NCI-H2029 treated with DMSO at 0.1 percent for 48 hours (cell line): ENCODE measurements at places on chromosomes 11 and 22.

DNA sequence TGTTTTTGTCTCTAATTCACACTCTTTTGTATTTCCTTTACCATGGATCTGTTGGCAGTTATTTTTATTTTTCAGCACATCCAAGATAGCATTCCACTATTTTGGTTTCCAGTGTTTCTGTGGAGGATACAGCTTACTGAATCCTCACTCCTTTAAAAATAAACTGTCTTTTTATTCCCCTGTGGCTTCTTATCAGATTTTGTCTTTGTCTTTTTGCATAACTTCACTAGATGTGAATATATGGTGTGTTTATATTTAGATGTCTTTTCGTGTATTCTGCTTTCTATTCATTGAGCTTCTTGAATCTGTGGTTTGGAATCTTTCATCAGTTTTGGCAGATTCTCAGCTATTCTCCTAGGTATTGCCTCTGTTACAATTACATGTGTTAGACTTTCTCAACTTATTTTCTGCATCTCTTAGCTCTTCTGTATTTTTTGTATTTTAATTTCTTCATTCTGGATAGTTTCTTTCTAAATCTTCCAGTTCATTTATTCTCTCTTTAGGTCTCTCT lies 7.4 kb upstream of the ATXN10 start:
- no peak for DNase-seq

GRCh38 chr11:17558025-17558780 lies 11.1 kb downstream of the OTOG start:
- DNase-seq: no peak

DNA sequence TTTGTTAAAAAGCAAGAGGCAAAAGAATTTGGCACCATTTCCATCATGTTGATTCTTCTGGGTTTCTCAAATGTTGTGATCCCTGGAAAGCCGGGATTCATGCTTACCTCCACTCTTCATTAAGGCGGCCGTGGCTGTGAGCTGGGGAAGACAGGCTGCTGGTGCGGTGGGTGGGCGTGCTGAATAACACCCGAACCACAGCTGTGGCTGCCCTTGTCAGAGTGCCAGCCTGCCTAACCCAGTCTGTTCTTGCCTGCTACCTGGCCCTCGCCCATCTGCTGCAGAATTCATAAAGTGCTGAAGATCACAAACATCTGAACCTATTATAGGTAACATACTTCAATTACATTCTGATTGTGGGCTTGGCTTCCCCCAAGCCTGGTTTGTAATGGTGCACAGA lies 95.8 kb upstream of the RCN1 start:
- DNase-seq: no peak

DNA sequence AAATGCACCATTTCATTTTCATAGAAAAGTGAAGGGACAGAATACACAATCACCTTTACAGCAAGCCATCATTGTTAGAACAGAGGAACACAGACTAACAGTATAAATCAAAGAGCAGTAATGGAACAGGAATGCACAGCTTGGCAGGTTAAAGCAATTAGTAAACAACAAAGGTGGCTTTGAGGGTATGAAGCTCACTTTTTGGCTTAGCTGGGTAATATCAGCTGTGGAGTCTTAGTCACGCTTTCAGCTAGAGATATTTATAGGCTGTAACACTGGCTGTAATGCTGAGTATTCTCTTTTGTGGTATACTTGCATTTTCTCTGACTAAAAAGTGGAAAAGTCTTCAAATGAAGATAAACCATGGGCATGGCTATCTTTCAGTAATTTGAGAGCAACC lies 1780.5 kb downstream of the LRRC4C start:
- no peak for DNase-seq

GRCh38 chr22:44260216-44261035 lies 52.3 kb downstream of the SHISAL1 start:
- DNase-seq: no peak

DNA sequence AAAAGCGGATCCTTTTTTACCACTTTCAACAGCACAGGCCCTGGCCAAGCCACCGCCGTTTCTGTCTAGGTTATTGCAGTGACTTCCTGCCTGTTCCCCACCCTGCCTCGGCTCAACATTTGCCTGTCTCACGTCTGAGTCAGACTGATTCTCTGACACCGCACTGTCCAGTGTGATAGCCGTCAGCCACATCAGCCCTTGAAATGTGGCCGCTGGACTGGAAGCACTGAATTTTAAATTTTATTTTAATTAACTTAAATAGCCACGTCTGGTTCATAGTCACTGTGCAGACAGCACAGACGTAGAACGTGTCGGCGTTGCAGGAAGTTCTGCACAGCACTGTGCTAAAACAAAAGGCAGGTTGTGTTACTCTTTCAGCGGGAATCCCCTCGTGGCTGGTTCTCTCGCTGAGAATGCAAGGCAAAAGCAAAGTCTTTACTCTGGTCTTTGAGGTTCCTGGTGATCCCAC lies 56.3 kb upstream of the ADSL start:
- DNase-seq: no peak

GRCh38 chr11:47285969-47286770 lies 16.2 kb downstream of the MADD start:
- DNase-seq: no peak

GRCh38 chr11:58647866-58648265 lies 25.4 kb downstream of the CNTF start:
- DNase-seq: no peak

GRCh38 chr11:107427569-107428180 lies 29.9 kb downstream of the CWF19L2 start:
- DNase-seq: no peak

GRCh38 chr11:118841469-118842242 lies 42.0 kb upstream of the CXCR5 start:
- no peak for DNase-seq

DNA sequence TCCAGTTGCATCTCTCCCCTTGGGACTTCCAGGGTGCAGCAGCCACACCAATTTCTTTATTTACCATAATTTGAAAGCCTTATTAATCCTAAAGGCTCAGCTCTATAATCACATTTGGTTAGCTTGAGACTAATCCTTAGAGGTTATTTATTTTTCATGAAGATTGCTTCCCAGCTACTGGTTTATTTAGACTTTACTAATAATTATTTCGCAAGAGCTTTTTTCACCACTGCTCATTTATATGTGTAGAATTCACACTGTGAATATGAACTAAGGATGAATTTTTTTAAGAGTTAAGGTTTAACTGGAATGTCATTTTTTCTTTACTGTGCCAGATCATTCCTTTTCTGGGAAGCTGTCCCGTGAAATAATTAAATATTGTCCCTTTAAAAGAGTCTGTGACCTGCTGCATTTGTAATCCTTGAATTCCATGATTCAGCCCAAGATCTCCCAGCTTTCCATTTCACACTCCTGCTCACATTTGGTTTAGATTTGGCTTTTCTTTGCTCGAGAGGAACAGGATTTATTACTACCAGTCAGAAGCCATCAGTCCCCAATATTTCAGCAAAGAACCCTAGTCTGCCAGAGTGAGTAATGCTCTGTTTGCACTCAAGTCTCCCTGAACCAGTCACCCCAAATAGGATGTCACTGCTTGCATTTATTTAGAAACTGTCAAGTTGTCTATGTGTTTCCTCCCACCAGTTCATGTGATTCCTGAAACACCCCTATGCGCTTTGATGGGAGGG lies 4.4 kb upstream of the CD44 start:
- no peak for DNase-seq

GRCh38 chr22:45460288-45461109 lies 42.2 kb upstream of the FBLN1 start:
- DNase-seq: no peak

DNA sequence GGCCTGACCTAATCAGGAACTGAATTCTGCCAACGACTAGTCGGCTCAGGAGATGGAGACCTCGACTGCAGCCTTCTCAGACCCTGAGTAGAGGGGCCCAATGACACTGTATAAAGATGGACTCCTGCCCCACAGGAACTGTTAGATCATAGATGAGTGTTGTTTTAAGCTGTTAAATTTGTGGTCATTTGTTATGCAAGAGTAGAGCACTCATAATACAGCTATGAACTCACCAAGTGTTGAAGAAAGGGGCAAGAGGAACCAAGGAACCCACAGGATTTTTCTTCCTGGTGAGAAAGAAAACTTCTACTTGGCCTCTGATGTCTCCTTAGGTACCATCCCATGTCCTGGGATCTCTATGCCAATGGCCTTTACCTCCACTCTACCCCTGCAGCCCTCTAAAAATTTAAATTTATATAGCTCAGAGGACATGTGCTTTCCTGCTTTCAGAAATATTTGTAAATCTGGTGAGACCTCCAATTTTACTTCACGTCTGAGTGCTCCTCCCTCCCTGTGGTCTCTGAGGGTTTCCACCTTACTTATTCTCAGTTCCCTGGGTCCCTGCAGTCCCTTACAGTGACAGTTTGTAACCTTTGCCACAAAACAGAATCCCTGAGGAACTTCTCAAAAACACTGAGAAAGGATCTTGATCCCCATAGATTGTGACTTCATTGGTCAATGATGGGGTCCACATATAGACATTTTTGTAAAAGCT lies 256.3 kb upstream of the ARHGAP20 start:
- no peak for DNase-seq

DNA sequence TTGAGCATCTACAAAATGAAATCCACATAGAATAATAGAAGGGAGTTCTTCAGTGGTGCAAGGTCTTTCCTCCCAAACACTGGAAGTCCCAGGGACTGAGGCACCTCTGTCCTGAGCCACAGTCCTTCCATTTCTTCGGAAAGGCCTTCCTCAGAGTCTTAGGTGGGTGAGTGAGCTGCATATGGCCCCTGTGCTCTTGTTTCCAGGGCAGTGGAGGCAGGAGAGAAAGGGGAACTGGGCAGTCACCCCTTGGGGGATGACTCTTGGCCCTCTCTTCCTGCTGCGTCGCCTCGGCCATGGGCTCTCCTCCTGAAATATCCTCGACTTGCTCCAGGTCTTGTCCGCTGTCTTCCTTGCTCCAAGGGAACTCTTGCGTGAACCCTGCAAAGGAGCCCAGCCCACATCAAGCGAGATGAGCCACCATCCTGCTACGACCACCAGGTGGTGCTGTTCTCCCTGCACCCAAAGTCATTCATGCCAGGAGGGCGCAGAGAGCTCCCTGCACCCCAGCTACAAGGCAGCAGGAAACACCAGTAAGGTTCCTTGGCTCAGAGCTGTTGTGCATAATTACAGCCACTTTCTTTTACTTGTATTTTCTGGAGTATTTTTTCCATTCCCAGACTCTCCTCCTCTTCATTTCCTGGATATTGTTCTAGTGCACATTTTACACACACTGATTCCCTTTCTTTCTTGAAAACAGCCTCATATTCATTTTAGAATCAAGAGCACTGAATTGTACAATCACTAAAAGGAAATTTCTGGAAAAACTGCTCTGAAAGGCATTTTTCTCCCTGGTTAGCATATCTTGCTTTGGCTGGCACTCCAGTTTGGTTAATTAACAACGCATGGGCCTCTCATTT lies 397.8 kb downstream of the OPCML start:
- peak; percentile 4 for DNase-seq

DNA sequence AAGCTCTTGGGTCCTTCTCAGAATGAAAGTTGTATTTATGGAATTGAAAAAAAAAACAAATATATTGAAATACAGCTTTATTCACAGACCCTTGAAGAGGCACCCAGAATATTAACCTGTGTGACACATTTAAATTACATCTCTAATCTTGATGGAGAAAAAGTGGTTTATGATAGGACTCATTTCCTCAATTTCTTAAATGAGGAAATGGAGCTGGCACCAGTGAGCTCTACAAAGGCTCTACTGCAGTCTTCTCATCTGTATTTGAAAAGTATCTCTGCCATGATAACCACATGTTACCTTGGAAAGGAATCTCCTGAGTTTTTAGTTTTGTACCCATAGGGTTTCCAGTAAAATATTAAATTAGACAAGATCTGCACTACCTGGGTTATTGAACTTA lies 186.5 kb downstream of the HIPK3 start:
- DNase-seq: no peak

GRCh38 chr11:43706631-43707030 lies 26.1 kb downstream of the HSD17B12 start:
- no peak for DNase-seq
